ENCODE measurements at places on chromosomes 13 and 19. TPM values are rescaled to one million over a fixed set of nuclear protein-coding genes. Genes with fewer than 3 reads are reported as not detected.

DNA sequence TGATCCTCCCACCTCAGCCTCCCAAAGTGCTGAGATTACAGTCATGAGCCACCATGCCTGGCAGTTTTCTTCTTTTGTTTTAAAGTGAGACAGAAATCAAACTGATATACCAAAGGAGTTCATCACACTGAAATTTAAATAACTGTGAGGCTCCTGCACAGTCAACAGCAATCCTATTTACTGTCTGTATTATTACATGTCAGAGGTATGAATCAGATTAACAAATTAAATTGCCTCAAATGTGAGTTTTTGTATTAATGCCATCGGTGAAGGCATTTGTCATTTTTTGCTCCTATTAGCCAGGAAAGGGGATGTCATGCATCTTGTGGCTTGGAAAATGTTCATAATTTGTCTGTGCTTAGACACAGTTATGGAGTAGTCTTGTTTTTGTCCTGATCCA lies 20.4 kb downstream of the DCT start:
- DNase-seq = no peak

- DNase-seq = no peak
Observed at GRCh38 chr13:93224535-93224934, 2.1 kb upstream of the GPC6 start.

GRCh38 chr13:98434060-98434459 lies 142.8 kb downstream of the STK24 start:
- DNase-seq = no peak

DNA sequence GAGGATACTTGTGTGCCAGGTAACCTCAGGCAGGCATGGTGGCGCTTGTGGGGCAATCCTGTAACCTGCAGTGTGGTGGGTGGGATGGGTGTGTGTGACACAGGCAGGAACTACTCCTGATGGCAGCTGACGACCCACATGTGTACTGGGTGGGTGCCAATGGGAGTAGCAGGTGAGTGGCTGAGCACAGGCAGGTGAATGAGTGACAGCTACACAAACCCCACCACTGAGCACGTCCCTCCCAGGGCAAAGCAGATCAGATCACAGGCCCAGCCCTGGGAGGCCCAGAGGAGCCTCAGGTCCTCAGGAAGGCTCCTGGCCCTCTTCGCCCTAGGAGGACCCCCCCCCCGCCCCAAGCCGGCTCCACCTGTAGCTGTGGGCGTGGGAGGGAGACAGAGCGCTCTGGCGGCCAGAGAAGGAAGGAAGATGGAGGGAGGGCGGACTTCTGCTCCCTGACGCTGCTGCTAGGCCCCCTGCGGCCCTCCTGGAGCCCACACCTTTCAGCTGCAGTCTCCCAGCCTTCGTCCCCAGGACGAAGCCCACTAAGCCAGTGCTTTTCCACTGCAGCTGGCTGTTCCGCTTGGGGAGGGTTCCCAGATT lies 1.3 kb upstream of the ZNF181 start:
- no peak for DNase-seq

DNA sequence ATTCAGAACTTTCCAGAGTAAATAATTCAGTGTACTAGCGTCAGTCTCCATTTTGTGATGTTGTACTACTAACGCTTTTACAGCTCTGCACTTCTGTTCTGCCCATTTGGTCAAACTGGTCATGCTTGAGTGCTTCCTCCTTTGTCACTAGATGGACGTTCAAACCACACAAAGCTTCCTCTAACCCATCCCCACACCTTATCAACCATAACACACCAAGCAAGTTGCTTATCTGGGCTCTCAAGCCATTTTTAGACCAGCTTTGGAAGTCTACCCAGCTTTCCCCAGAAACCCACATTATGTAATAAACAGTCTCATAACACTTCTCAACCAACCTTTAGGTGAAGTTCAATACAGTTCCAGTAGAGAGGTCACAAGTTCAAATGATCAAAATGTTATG lies 2.3 kb upstream of the ZNF347 start:
- DNase-seq = no peak

- no peak for DNase-seq
Observed at GRCh38 chr13:76245211-76245610, 609.1 kb downstream of the LMO7 start.

DNA sequence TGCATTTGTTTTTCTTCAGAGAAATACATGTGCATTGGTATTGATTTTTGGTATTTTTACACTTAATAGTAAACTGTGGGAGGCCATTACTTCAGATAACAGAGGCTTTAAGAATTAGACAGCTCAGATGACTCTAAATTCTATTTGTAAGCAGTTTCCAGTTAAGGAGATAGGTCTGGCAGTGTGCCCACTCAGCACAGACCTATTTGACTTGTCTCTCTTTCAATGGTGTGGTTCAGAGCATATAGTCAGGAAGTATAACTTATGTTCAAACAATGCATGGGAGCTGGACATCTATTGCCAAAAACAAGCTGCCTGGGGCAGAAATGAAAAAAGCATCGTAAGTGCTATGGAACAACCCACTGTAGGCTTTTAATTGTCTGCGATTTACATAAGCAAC lies 370.7 kb downstream of the HS6ST3 start:
- DNase-seq = no peak

- no peak for DNase-seq
Observed at GRCh38 chr19:49150944-49151243, 4.3 kb downstream of the HRC start.

GRCh38 chr19:47758443-47758804 lies 13.1 kb downstream of the NOP53 start:
- DNase-seq = no peak

- no peak for DNase-seq
Observed at GRCh38 chr19:41575998-41576397, at the start of gene CEACAM21. Gene CEACAM21, plus strand, starts transcription at chr19:41576166. Its CDS starts 109 bp downstream, at chr19:41576275.

DNA sequence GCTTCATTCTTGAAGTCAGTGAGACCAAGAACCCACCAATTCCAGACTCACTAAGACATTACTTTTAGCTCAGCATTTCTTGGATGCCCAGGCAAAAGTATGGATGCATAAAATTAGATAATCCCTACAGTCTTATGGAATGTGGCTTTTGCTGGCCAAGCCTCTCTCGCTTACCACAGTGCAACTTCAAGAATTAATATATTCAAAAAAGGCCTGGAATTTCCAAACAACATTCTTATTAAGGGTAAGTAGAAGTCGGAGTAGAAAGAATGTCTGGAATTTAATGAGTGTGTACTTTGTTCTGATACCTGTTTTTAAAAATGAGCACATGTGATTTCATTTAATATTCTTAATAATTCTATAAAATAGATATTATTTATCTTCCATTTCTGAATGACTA lies 302.4 kb upstream of the TMTC4 start:
- no peak for DNase-seq

DNA sequence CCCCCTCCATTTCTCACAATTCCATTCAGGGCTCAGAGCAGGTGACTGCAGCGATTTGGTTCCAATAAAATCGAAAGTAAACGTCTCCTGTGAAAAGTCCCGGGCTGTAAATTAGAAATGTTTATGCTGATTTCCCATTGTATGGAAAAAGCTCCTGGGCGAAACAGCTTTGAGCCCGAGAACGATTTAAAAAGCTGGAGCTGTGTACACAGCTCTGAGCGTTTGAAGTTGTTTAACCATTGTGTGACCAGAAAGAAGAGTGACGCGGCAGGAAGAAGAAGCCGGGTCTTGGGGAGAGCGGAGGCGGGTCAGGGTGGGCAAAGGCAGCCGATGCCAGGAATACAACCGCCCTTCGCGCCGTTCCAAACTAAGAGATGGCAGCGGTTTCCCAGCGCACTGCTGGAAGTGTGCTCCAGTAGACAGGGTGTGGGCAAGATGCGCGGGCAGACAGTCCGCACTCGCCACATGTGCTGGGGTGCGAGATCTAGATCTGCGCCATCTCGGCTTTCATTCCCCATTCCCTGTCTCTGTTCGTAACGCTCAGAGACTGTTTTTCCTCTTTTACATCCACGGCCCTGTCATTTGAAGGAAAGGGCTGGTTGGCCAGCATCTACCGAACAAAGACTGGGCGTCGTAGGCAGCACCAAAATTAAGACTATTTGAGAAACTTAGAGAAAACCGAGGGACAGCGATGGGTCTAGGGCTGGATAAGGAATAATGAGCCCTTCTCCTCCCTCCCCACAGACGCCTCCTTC lies 960 bp upstream of the GSX1 start:
- DNase-seq = no peak

GRCh38 chr13:27442797-27443196 lies 7.6 kb downstream of the MTIF3 start:
- DNase-seq = no peak

GRCh38 chr13:84279166-84279565 lies 396.9 kb upstream of the SLITRK1 start:
- DNase-seq = no peak

DNA sequence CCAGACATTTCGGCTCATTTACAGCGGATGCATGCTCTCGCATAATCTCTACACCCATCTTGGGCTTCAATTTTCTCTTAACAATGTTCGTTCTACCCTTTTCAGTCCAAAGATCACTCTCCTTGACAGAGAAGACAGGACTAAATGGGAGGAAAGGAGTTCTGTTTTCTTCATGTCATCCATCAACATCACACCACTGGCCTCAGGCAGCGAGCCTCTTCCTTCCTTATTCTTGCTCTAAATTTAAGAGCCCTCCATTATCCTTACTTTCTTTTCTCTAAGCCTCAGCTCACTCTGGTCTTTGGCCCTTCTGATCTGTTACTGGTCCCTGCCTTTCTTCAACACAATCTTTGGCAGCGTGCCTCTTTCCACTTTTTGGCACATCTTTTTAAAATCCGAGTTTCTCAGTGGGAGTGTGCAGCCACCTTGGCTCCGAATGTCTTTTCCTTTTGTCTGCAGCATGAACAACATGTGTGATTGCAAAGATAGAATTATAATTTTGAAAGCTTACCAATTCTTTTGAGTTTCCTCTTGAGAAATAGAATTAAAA lies 98.7 kb downstream of the FAM216B start:
- no peak for DNase-seq

GRCh38 chr19:29966588-29967249 lies 24.7 kb downstream of the URI1 start:
- no peak for DNase-seq

GRCh38 chr19:16834747-16835146 lies 5.5 kb downstream of the SIN3B start:
- no peak for DNase-seq

DNA sequence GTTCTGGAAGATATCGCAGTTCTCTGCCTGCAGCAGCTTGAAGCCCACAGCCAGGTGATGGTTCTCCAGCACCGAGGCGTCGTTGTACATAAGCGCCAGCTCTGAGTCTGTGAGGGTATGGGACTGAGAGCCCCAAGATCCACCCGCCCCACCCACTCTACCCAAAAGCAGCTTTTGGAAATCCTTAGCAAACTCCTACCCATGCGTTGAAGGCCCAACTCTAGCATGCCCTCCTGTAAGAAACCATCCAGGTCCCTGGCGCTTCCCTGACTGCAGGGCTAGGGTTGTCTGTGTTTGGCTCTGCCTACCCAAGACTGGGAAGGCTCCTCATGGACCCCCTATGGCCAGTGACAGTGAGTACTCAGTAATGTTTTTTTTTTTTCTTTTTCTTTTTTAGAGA lies 9.4 kb downstream of the PDE4C start:
- DNase-seq = no peak

SBNO2 gene
- 28.0 TPM for total RNA-seq

CD37 gene
- total RNA-seq = not detected

ZSCAN4 gene
- not detected for total RNA-seq

Data from neural crest cell (in vitro differentiated cells).